ENCODE measurements at places on chromosomes 12 and 14.
A peak's percentile ranks its signal among the peaks of the same experiment; 100 is the strongest.

GRCh38 chr12:61998791-61999190 is 261.4 kb upstream of the USP15 start:
- DNase-seq: no peak

- DNase-seq: peak; percentile 62
Observed at GRCh38 chr14:77023001-77023996, 5.2 kb downstream of the IRF2BPL start.

DNA sequence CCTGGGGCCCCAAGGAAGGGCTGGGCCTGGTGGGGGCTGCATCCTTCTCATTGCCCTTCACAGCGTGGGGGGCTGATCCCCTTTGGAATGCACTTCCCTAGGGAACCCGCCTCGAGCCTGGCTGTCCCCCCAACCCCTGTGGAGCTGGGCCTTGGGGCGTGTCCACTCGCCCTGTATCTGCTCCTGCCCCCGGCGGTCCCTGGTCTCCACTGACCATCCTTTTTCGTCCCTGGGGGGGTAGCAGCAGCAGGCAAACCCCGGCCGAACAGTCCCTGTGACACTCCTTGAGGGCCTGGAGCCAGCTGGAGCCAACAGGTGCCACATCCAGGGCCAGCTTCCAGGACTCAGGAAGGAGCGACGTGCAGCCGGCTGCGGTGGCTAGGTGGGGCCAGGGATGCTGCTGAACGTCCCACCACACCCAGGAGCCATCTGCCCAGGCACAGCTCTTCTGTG is 9.4 kb upstream of the GPR132 start:
- DNase-seq: no peak

DNA sequence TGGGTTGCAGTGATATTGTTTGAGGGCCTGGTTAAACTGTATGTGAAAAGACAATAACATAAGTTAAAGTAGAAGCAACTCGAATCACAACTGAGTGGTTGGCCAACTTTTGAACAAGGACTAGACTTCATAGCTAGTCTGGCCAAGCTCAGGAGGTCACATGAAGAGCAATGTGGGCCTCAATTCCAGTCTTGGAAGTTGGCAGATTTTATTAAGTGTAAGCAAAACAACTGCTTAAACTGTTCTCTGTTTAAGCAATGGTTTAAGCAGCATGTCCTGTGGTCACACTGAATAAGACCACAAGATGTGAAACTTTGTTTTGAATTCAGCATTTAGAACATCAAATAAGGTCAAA is 100.4 kb downstream of the TMTC3 start:
- DNase-seq: no peak

DNA sequence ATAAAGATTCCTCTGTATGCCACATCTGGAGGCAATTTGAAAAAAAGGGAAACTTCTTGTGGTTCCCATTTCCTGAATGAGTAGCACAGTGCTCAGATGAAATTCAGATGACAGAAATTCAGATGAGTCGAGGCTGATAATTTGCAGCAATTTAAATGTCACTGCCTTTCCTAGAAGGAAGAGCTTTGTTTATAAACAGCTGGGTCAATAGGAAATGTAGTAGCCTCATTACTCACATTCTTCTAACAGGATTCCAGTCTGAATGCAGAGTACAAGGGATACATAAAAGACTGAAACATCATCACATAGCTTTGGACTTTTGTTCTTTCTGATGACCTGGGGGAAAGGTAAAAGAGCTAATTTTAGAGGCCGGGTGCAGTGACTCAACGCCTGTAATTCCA is 11.3 kb upstream of the DACT1 start:
- no peak for DNase-seq

- no peak for DNase-seq
Observed at GRCh38 chr14:31990926-31991572, 86.1 kb upstream of the ARHGAP5 start.

- DNase-seq: peak; percentile 85
Observed at GRCh38 chr14:93430315-93431035, at the start of gene UNC79. UNC79 (plus strand) TSS chr14:93430939; CDS start chr14:93431030, 91 bp downstream.

DNA sequence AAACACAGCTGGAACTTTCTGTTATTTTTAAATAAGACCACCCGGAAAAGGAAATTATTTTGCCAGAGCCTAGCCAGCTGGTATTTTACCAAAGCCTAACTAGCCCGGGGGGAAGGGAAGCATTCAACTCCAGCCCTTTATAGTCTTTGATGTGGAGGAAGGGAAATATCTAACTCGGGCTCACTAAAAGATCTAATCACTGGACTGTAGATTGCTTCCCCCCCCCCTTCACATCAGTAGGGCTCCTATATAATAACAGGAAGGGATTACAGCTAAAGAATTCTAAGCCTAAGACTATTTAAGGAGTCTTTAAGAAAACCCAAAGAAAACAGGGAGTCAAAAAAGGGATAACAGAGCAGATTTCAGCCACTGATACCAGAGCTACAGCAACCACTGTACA is 431.1 kb downstream of the KCNH5 start:
- DNase-seq: no peak

DNA sequence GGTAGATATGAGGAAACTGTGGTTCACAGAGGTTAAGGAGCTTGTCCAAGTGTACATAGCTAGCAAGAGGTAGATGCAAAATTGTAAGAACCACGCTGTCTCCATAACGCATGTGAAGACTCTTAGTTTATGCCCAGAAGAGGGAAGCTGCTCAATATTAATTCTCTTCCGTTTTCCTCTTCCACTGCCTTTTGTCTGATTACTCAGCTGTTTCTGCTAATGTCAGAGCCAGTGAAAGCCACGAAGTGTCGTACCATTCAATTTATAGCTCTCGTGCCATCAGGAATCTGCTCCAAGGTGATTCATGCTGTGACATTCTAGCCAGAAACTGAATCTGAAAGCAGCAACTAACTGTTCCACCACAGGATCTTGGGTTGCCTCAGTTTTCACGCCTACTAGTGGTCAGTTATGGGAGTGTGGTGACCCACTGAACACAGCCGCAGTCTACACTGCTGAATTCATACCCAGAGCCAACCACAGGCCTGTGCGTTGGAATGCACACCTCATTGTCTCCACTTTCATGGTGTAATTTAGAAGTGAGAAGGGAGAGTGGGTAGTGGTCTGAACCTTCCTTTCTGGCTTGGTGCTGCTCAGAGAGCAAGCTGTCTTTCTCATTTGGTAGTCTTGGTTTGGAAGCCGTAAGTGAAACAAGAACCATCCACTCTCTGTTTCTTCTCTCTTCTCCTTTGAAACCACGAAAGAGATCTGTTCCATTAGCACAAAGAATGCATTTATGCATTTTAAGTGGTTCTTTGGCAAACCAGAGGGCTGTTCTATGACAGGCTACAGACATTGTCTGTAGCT is 74.2 kb upstream of the NAP1L1 start:
- no peak for DNase-seq

DNA sequence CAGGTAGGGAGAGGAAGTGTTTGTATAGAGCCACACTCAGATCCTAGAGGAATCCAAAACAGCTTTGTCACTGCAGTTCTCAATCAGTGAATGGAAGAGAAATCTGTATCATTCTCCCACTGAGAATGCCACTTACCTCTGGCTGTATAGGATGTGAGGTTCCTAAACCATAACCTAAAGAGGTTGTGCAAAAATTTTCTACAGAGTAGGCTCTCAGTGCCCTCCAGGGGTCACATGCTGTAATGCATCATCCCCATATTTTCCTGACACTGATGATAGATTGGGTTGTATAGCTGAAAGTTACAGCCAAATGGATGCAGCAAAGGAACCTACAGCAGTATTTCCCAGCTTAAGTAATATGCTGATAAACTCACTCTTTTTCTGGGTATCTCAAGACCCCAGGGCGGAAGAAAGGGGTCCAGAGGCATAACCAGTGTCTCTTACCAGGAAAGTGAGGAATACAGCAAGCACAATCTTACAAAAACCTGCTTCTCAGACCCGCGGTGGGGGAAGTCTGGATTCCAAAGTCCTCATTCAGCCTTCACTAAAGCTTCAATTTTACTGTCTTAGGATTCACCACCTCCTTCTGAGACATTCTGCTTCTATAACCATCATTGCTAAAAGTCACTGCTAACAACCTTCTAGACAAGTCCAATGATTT is 3.8 kb downstream of the BCDIN3D start:
- DNase-seq: no peak

DNA sequence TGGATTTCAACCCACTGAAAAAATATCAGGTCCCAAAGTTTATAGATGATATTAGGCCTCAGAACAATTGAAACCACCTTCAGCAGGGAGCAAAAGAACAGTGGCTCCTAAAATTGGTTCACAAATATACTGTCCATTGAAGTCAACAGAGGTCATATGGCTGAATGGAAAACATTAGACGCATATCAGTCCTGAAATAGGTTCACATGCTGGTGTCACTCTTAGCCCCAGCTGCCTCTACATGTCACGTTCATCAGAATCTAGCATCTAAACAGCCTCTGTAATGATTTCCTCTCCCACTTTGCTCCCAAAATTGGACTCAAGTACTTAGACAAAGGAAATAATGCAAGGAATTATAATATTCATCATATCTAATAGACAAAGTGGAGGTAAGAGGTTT is 8.7 kb downstream of the FLRT2 start:
- no peak for DNase-seq

GRCh38 chr14:50859296-50859624 is 12.6 kb upstream of the ABHD12B start:
- DNase-seq: peak; percentile 7

DNA sequence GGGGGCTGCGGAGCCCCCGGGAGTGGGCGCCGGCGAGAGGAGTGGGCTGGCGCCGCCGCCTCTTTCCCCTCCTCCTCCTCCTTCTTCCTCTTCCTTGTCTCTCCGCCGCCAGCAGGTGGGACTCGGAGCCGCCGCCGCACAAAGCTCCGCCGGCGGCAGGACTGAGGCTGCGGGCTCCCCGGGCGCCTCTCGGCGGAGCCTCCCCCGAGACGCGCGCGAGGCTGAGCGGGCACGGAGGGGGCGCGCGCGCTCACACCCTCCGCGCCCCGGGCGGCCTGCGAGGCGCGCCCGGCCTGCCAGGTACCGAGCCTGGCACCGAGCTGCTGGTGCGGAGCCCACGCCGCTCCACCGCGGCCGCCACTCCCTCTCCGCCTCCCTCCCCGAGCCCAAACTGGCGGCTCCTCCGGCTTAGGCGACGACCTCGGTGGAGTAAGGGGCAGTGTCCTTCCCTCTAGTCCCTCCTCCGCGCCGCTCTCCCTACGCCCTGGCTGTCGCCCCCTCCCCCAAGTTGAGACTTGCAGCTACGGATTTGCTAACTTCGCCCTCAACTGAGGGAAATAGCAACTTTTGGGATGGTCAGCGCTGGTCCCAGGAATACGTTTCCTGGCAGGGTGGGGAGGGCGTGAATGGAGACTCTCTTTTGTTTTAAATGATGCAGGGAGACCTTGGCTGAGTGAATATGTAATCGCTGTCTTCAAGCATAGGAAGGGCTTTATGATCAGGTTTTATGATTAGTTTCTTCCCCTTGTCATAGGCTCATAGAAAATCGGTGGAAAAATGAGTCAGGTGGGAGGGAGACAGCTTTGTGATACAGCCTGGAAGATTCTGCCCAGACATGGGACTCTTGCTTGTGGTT is 199.5 kb upstream of the CAND1 start:
- peak; percentile 61 for DNase-seq

DNA sequence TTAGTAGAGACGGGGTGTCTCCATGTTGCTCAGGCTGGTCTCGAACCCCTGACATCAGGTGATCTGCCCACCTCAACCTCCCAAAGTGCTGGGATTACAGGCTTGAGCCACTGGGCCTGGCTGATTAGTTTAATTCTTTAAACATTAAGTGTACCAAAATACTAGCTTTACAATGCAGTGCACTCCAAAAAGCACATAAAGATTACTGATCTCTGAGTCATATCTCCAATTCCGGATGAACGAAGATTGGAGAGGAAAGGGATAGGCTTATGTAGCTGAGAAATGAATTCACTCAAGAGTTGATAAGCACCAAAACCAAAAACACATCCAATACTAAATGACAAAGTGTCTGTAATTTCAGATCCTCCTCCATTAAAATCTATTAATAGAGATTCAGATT is 15.1 kb downstream of the NAV3 start:
- DNase-seq: no peak

Measured in NCI-H1092 treated with DMSO at 0.1 percent for 48 hours (cell line).